ENCODE measurements at places on chromosomes 2 and 18.

- no peak for DNase-seq
These were observed 25.5 kb upstream of the ALPP start for GRCh38 chr2:232353096-232353495.

DNA sequence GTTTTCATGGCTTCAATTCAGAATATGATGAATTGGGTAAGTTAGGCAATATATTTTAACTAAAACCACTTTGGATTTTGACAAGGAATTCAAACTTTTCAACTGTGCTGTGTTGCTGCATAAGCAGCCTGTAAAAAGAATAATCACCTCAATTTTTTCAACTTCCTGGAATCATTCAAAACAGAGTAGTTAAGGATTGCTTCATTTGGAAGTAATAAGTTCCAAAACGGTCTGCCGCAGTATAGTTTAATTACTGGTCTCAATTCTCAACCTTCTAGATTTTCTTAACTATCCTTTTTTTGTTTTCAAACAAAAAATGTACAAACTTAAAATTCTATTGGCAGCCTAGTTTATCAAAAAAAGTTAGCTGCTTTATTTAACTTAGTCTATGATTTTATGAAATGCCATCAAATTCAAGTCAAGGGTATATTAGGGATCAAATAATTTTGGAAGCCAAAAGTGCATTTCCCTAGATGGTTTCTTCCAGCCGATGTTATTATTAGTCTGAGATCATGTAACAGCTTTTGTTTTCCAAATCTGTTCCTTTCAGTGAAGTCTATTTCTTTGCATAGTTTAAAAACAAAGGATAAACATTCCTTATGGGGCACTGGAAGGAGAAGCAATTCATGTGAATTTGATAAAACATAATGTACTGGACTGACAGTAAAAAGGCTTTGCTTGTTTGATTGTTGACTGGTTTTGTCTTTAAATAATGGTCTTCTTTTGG, 76.1 kb upstream of the ETAA1 start:
- no peak for DNase-seq

GRCh38 chr2:107687073-107687472, 139.6 kb upstream of the RGPD4 start:
- no peak for DNase-seq

GRCh38 chr18:57014772-57015413, 132.0 kb upstream of the BOD1L2 start:
- no peak for DNase-seq

GRCh38 chr18:71673954-71674353, 870.2 kb downstream of the CBLN2 start:
- DNase-seq: no peak

GRCh38 chr2:46828491-46829230, 86.9 kb downstream of the MCFD2 start:
- no peak for DNase-seq

DNA sequence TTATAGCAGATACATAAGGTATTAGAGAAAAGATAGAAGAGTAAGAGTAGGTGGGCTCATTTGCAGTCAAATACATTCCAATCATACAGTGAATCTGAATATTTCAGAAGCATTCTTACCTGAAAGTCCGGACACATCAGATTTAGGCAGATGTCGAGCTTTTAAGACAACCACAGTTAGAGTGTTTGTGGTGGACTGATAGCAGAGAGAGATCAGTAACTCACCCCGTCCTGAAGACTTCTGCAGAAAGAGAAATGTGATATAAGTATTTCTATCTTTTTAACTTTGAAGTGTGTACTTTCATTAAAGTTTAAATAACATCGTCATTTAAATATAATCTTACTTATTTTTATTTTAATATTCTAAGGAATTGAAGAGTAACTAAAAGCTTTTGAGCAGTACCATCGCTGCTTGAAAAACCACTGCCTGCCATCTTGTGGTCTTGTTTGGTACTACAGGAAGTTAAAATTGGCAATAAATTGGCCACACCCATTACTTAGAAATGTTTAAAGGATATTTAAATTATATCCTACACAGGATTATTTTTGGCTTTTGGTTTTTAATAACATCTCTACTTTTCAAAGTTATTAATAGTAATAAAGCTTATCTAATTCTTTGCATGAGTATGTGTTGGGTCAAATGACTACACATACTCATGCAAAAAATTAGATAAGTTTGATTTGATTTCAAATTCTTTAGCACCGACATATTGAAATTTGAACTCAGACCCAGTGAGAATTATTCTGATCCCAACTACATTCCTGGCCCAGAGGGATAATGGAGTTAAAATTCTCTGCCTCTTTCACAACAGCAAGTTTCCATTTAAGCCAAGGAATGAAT, 5.5 kb downstream of the SYT4 start:
- DNase-seq: no peak
